ENCODE measurements at places on chromosomes 7 and 10. TPM values are rescaled to one million over a fixed set of nuclear protein-coding genes. Genes with fewer than 3 reads are reported as not detected.

Gene GRID2IP
- total RNA-seq, result 0.76 TPM

Gene SEC24C
- total RNA-seq, result 66.9 TPM

Gene UTF1
- not detected for total RNA-seq

Gene ACSM6
- not detected for total RNA-seq

Gene EPDR1
- 17.0 TPM for total RNA-seq

Gene SKIDA1
- 2.9 TPM for total RNA-seq

Gene NXPH1
- not detected for total RNA-seq

Gene SFTPA1
- total RNA-seq, result not detected

Gene C10orf120
- total RNA-seq, result not detected

Gene PRSS37
- not detected for total RNA-seq

Gene ANKRD7
- 3.0 TPM for total RNA-seq

Gene UNCX
- 2.0 TPM for total RNA-seq

Gene RFC2
- 21.1 TPM for total RNA-seq

Gene HOXA9
- 36.8 TPM for total RNA-seq

Gene RTKN2
- total RNA-seq, result 1.6 TPM

Gene NKX2-3
- total RNA-seq, result not detected

Gene SPDYE8
- not detected for total RNA-seq

Gene TEX36
- total RNA-seq, result not detected

Gene OR2A7
- total RNA-seq, result 12.3 TPM

Gene IFRD1
- 31.5 TPM for total RNA-seq

Gene WNT8B
- total RNA-seq, result not detected

Gene MEOX2
- 1.2 TPM for total RNA-seq

Gene OR2AE1
- total RNA-seq, result not detected

Gene CPEB3
- 7.4 TPM for total RNA-seq

Gene FRMD4A
- total RNA-seq, result 68.2 TPM

Gene HMX2
- total RNA-seq, result 0.25 TPM

Gene SFRP4
- total RNA-seq, result 6.8 TPM

Gene NAT16
- not detected for total RNA-seq

Gene OR2A42
- total RNA-seq, result 0.06 TPM

Gene MGMT
- 25.9 TPM for total RNA-seq

Gene PTPRN2
- 4.8 TPM for total RNA-seq

Gene PEX1
- 19.6 TPM for total RNA-seq

Gene PTN
- total RNA-seq, result 12.0 TPM

Gene OR2A5
- total RNA-seq, result not detected

Gene ERVW-1
- total RNA-seq, result not detected
